ENCODE measurements at places on chromosomes 16 and 17.
A peak's percentile ranks its signal among the peaks of the same experiment; 100 is the strongest.

DNA sequence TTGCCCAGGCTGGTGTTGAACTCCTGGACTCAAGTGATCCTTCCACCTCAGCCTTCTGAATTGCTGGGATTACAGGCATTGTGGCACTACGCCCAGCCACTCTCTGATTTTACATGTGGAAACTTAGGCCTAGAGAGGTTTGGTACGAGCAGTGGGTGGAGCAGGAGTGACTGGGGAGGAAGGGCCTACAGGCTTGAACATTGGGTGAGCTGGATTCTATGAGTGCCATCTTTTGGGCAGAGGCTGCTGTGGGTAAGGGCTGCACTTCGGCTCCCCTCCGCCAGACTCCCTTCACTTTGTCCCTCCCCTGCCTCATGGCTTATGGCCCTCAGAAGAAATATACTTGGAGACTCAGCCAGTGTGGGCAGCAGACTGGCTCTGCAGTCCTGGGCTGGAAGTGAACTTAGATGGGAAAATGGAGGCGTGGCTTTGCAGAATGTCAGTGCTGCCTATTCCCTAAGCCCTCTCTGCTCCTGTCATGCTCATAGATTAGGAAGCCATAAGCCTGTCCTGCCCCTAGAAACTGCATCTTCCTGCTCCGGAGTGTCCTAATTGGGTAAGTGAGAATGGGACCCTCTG lies 9.5 kb upstream of the MRC2 start:
- no peak for DNase-seq

DNA sequence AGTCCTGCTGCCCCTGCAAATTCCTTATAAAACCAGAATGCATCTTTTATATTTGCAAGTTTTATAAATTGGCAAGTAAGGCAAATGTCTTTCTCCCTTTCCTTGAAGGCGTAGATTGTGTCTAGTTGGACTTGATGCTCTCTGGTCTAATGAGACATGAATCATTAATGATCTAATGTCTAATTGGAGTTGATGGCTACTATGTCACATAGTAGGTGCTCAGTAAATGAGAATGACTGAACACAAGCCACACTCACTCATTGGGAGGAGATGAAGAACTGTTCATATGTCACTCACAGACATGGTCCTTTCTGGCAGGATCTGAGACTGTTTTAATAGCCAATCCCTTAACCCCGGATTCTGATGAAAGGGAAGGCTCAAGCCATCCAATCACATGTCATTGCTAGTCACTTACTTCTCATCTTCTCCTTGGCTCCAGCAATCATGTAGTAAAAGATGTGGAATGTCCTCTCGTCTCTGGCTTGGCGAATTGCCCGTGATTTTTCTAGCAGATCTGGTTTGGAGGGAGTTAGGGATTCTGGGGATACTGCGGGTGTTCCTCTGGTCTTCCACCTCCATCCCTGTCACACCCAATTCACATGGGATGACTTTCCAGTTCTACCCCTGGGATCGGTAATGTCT lies 81.0 kb downstream of the MYH11 start:
- no peak for DNase-seq

DNA sequence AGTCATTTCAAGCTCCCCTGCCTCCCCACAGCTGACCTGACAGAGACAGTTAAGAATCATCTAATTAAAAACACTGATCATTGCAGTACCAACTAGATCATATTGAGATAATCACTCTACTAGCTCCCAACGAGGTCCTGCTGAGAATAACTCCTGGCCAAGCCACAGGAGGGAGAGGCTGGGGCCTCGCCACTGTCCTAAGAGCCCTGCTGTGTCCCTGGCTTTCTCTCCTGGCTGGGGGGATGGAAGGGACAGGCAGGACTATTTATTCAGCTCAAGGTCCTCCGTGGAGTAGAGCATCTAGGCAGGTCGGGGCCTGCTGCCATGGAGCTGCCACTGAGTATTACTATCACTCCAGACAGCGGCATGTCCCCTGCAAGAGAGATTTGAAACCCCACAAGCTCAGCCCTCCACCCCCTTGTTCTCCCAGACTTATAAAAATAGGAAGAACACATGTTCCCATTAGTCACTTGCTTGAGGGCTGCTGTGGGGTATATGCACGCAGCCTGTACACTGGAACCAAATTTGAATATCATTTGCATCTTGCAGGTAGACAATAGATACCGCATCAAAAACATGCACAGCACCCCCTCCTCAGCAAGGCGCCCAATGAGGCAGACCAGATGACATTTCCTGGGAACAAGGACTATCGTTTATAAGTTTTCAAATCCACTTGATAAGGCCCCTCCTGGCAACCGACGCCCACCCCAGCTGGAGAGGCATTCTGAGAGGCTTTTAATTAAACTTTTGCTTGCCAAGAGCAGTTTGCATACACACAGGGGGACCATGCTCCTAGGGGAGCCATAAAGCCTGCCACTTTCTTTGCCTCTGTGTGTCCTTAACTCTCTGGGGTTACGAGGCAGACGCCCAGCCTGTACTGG lies 385.2 kb upstream of the ZFHX3 start:
- DNase-seq, result no peak

DNA sequence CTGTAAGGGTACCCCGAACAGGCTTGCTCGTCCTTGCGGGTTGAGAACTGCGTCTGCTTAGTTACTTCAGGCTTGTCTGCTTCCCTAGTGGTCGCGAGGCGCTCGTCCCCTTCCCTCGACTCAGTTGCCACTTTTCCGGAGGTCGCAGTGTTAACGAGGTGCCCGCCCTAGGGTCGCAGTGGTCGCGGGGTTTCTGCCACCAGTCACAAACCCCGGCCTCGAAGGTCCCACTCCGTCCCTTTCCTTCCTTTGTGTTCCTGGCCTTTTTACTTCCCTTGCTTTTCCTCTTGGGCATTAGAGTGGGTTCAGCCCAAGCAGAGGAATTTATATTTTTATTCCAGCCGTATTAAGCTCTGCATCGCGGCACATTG lies 299 bp downstream of the NUP85 start:
- DNase-seq, result no peak

DNA sequence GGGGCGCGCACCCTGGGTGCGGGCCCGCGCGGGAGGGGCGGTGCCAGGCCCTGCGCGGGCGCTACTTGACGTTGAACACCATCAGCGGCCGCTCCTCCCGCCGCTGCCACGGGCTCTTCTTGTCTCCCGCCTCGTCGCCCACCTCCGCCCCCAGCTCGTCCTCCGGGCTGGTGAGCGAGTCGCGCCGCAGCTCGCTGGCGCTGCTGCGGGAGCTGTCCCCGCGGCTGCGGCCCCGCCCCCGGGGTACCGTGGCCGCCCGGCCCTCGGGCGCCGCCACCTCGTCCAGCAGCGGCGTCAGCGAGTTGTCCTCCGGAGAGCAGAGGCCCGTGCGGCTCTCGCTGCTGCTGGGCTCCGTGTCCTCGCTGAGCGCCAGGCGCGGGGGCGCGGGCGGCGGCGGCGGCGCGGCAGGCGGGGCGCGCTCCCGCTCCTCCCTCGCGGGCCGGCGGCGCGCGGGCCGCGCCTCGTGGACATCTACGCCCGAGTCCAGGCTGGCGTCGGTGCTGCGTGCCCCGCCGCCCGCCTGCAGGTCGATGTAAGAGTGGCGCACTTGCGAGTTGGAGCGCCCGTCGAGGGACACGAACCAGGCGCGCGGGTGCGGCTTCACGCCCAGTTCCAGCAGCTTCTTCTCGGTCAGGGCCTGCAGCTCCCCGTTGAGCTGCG lies 8.7 kb downstream of the GRN start:
- DNase-seq, result no peak

- DNase-seq, result no peak
Observed at GRCh38 chr16:16791051-16791450, 412.1 kb downstream of the NPIPA7 start.

DNA sequence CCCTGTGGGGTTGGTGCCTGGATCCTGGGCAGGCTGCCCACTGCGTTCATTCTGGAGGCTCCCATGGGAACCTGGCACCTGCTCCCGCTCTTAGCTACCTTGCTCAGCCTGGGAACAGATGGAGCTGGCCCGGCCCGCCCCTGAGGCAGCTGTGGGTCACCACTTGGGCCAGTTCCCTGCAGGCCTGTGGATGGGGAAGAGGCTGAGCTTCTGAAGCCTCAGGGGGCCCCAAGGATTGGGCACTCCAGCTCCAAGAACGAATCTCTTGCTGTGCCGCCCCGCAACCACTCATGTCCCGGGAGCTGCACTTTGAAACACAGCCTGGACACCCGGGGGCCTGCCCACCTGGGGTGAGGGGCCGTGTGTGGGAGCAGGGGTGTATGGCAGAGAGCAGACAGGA lies 37.7 kb downstream of the BAHCC1 start:
- DNase-seq, result no peak

GRCh38 chr16:30052671-30053372 lies 12.7 kb upstream of the ALDOA start:
- peak; percentile 80 for DNase-seq

DNA sequence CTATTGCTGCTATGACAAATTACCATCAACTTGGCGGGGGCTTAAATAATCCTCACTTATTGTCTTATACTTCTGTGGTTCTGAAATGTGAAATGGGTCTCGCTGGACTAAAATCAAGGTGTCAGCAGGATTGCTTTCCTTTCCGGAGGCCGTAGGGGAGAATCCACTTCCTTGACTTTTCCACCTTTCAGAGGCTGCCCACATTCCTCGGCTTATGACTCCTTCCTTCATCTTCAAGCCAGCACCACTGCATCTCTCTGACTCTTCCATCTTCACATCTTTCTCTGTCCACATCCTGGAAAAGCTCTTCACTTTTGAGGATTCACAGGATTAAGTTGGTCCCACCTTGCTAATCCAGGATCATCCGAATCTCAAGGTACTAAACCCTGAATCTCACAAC lies 217.8 kb downstream of the GRIN2A start:
- DNase-seq, result no peak

DNA sequence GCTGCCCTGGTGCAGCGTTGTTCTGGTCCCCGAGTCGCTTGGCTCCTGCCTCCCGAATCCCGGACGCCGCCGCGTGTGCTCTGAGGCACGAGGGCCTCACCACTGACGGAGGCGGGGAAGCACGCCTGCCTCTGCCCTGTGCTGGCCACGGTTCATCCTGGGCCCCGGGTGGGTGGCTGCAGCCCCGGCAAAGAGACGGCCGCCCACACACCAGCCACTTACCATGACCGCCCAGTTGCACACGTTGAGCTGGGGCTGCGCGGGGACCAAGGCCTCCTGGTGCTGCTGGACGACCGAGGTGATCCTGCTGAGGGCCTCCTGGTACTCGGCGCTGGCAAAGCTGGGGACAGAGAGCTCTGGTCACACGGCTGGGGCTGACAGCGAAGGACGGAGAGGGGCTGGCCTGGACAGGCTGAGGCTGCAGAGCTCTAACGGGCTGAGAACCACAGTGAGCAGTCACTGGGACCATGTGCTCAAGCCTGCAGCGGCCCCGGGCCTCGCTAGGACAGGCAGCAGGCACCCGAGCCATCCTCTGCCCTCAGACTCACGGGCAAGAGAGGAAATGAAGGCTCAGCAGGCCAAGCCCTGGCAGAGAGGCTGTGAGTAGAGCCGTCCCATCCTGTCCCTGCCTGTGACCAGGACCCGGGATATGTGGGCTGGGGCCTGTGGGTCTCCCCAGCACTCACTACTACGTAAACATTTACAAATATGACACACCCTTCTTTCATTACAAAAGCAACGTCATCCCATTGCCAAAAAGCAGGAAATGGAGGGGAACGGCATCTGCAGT lies 6.3 kb upstream of the APRT start:
- no peak for DNase-seq

GRCh38 chr17:36858119-36859002 lies 78.9 kb upstream of the LHX1 start:
- DNase-seq, result no peak

DNA sequence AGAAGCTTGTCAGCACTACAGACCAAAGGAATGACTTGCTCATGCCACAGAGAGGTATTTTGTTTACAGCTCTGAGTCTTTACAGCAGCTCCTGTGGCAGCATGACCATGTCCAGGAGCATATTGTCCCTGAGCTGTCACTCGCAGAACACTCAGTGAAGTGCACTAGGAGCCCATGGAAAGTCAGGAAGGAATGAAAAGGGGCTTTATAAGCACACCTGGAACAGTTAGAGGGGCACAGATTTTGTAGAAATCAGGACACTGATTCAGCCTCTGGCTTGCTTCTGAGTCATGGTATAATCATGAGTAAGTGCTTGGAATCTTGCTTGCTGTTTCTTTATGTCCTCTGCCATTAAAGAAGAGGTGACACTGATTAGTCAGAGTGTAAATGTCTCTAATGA lies 41.0 kb downstream of the TADA2A start:
- no peak for DNase-seq

DNA sequence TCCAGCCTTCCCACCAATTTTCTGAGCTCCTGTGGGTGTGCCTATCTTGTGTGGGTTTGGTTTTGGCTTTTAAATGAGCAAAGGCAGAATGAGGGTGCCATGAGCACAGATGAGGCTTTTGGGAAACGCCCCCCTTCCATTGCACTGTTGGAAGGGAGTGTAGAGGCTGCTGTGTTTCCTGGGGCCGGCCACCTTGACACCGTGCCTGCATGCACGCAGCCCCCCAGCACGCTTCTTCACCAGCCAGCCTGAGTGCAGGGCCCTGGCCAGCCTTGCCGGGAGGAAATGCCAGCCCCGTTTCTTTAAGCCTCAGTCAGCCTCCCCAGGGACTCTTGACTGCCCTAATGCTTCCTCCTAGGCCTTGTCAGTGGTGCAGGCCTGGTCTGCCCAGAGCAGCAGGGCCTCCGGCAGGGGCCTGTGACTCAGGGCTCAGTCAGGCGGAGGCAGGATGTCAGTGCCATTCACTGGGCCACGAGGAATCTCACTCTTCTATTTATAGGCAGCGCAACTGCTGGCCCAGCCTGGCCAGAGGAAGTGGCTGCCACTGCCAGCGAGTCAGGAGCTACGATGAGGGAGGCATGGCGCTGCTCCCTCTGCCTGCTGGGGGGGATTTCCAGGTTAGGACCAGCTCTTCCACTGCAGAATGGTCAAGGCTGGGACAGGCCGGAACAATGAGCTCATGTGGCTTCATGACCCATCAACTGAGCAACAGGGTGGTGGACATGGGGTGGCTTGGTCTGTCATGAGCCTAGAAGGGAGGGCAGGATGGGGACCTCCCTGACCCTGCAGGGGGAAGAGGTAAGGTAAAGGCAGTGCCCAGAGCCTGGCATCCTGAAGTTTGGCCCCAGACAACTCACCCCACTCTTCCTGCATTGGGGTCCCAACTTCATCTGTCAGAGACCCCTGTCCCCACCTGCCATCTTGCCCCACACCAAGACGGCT lies 205.2 kb downstream of the RAB11FIP4 start:
- DNase-seq, result no peak

- DNase-seq, result no peak
Observed at GRCh38 chr16:83802135-83802534, 5.6 kb upstream of the HSBP1 start.

GRCh38 chr17:8893621-8894201 lies 26.2 kb upstream of the PIK3R6 start:
- DNase-seq, result no peak

All from activated naive CD4-positive, alpha-beta T cell (primary cell).